GM18507 (cell line): ENCODE measurements at places on chromosomes 3 and 15.

DNA sequence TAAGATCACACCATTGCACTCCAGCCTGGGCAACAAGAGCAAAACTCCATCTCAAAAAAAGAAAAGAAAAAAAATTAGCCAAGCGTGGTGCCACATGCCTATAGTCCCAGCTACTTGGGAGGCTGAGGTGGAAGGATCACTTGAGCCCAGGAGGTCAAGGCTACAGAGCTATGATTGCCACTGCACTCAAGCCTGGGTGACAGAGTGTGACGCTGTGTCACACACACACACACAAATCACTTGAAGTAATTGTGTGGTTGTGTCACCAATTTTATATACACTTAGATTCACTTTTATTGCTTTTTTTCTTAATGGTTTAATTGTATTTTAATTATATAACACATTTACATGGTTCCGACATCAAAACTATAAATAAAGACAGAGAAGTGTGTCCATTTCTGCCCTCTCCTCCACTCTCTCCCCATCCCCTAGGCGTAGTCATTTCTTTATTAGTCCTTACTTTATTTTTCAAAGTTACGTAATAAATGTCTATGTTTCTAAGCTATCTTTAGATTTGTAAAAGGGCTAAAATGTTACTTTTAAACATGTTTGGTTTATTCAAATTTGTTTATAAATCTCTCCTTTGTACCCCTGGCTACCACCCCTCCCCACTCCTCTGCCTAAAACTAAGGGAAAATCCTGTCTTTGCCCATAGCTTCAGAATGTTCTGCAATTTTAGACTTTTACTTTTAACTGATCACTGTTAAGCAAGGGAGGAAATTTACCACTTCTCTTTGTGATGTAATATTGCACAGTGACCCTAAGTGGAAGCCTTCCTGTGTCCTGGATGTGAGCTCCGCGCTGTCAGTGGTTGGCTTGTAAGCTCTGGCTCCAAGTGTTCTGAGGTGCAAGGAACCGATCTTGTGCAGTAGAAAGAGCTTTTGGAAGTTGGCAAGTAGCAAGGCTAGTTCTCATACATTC is 10.8 kb upstream of the VILL start:
- no peak for DNase-seq

DNA sequence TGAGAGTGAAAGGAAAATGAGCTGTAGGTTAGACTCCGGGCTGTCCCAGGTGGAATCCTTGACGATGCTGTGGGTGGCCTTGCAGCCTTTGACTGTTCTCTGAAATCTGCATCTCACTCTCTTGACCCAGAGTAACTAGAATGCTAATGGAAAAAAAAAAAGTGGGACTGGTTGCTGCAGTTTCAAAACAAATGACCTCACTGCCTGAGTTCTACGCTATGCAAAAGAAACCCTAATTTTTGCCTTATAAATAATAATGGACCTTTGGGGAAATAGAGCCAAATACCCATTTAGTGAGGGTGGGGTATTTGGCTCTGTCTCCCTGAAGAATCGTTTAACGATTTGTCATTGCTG is 309.7 kb upstream of the C2CD4B start:
- DNase-seq, result no peak

DNA sequence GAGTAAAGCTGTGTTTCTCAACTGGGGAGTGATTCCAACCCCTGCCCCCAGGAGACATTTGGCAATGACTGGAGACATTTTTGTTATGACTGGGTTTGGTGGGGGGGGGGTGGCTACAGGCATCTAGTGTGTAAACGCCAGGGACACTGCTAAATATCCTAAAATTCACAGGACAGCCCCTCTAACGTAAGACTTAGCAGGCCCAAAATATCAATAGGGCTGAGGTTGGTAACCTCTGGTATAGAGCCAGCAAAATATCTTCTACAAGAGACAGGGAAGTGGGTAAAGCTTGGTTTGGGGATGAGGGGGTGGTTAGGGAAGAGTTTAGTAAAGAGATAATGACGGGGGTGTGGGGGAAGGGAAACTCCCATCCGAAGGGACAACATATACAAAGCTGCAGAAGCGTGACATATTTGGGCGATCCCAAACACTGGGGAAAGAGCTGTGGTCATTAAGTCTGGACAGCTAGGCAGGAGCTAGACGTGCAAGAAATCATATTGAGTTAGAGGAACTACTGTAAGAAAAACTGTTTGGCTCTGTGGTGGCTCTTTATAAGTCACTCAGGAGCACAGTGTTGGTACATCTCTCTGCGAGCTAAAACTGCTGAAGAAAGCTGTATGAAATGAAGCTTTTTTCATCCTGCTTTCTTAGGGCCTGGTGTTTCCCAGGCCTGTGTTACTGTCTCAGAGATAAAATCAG is 697 bp upstream of the TRIM69 start:
- DNase-seq, result no peak

DNA sequence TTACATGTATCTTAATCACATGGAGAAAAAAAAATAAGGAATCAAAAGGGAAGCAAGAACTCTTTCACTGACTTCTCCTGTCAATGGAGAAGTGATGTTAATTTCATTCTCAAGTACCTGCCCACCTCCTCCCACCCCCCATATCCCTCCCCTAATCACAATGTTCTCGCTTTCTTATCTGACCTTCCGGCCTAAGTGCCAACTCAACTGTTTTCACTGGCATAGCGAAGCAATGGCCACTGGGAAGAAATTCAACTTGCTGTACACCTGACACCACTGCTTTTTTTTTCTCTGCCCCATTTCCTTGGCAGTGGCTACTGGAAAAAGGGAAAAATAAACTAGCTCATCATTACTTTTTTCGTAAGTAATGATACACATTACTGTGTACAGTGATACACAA is 3.8 kb downstream of the SGO1 start:
- no peak for DNase-seq

GRCh38 chr3:171649267-171649666 is 161.0 kb downstream of the PLD1 start:
- DNase-seq, result no peak

DNA sequence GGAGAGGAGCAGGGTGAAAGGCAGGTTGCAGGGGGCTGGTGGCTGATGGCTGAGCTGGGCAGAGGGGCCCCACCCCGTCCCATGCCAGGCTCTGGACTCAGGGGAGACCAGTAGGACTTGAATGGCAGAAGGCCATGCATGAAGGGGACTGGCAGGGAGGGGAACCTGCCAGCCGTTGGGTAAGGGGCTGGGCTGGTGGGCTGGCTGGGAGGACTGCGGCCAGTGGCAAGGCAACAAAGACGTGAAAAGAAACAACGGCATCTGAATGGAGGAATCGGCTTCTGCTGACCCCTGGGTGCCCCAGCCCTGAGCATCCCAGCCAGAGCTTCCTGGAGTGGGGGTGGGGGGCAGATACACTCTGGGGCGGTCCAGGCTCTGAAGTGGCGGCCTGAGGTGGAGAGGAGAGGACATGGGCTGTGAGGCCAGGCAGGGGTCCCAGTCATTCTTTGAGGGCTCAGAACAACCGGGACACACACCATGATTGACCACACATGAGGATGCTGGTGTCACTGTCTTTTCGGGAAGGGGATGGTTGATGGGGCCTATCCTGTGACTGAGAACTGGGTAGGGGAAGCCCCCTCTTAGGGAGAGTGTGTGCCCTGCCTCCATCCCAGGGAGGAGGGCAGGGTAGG is 11.7 kb downstream of the GLYCTK start:
- no peak for DNase-seq

GRCh38 chr15:89333959-89334509 is 590 bp downstream of the POLG start:
- no peak for DNase-seq

DNA sequence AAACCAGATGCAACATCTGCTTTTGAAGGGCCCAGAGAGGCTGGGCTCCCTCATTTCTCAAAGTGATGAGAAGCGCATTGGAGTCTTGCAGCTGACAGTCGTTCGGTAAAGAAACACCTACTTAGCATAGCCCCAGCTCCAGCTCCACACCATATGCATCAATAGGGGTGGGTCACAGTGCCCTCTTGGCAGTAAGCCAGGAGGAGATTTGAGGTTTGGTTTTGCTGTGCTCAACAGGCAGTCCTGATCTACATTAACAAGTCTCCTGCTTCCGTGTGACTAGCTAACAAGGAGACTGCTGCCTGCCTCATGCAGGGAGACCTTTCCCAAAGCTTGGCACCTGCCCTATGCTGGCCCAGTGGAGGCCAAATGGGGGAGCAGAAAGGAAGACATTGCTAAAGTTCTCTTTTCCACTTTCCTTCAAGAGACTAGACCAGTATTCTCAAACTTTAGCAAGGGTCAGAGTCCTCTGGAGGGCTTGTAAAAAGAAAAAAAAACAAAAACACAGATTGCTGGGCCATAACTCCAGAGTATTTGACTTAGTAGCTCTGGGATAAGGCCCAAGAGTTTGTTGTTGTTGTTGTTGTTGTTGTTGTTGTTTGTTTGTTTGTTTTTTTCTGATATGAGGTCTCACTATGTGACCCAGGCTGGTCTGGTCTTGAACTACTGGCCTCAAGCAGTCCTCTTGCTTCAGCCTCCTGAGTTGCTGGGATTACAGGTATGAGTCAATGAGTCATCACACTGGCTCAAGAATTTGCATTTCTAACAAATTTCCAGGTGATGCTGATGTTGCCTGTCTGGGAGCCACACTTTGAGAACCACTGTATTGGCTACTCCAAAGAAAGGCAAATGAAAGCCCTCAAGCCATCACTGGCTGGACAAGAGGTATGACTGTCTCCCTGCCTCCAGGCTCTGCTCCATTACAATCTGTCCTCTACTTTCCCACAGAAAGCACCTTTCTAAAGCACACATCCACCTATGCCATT is 294.9 kb downstream of the RORA start:
- no peak for DNase-seq

DNA sequence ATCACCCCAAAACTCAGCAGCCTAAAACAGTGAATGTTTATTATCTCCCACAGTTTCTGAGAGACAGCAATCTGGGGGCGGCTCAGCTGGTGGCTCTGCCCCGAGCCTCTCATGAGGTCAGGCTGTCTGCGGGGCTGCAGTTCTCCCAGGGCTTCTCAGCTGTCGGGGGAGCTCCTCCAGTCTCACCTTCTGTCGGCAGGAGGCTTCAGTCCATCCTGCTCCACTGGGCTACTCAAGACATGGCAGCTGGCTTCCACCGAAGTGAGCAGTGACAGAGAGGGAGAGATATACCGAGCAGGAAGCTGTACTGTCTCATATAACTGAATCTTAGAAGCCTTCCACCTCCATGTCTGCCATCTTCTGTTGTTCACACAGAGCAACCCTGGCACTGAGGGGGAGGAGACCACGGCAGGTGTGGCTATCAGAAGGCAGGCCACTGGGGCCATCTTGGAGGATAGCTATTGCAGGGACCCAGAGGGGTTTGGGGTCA is 72.8 kb upstream of the ITGA11 start:
- no peak for DNase-seq
